ENCODE measurements at places on chromosomes 6 and 20. TPM values are rescaled to one million over a fixed set of nuclear protein-coding genes. Genes with fewer than 3 reads are reported as not detected.

OCSTAMP gene
- total RNA-seq = not detected

MLIP gene
- total RNA-seq = not detected

DNMT3B gene
- total RNA-seq = 2.6 TPM

SYNDIG1 gene
- not detected for total RNA-seq

SLC2A10 gene
- total RNA-seq = 0.06 TPM

CDKAL1 gene
- 22.6 TPM for total RNA-seq

WFDC2 gene
- not detected for total RNA-seq

DNA sequence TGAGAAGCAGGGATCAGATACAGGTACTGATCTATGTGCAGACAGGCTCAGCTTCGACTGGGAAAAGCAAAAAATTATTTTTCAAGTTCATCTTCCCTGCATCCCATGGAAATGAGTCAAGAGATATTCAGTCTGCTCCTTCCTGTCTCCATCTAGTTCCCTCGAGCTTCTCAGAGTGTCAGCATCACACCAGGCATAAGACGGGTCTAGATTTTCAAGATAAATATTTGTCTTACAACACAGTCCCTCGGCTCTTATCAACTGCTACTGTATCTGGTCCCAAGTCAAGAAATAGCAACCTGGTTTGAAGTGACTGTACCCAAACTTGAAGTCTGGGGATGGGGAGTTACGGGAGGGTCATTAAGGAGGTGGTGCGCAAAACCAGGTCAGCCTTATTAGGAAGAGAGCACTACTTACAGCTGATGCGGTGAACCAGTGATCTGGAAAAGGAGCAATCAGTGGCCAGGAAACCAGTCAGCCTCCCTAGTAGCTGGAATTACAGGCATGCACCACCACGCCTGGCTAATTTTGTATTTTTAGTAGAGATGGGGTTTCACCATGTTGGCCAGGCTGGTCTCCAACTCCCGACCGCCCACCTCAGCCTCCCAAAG lies 29.7 kb downstream of the ZMYND8 start:
- H3K4me1 ChIP-seq = peaks cover 47% of the 10 kb centered on the region
- DNase-seq = no peak
- no peaks in the 10 kb centered on the region for H3K27me3 ChIP-seq
- H3K36me3 ChIP-seq = peaks cover 31% of the 10 kb centered on the region
- no peak overlapping the region for H3K4me3 ChIP-seq
- H3K27ac ChIP-seq = no peak overlapping the region

DNA sequence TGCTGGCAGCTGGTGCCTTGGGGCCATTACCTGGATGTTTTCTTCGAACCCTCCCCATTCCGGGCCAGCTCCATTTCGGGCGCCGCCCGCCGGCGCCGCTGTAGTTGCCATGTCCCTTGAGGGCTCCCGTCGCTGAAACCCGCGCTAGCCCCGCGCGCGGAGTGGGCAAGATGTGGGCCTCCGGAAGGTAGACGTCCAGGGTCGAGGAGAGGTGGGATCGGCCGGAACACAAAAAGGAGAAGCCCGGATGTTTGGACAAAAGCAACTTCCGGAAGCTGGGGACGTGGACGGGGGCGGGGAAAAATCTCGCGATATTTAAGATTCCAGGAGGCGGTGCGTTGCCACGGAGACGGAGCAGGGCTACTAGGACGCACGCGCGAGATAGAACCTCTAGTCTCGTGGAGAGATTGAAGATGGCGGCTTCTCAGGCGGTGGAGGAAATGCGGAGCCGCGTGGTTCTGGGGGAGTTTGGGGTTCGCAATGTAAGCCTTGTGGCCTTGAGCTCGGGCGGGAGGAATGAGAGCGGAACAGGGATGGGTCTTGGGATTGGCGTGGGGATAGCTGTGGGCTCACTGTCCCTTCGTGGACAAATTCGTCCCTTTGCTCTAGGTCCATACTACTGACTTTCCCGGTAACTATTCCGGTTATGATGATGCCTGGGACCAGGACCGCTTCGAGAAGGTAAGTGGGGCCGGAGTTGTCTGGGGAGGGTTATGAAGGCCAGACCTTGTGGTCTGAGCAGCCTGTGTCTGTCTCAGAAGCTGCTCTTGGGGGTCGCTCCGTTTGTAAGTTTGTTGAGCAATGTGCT lies at the start of the genes POLR1C and YIPF3:
Gene POLR1C, plus strand, starts transcription at position 393 of the 808 bp plus-strand sequence. Its CDS starts 21 bp downstream, at position 414.
Gene YIPF3, minus strand, starts transcription at position 230 of the 808 bp plus-strand sequence. Its CDS starts 119 bp downstream, at position 111.
- H3K36me3 ChIP-seq = peaks cover 13% of the 10 kb centered on the region
- DNase-seq = peak; percentile 94
- H3K4me3 ChIP-seq = no peak within 1 kb of the TSS
- H3K27me3 ChIP-seq = no peaks in the 10 kb centered on the region
- no peak within 1 kb of the TSS for H3K27ac ChIP-seq
- peaks cover 26% of the 10 kb centered on the region for H3K4me1 ChIP-seq

DNA sequence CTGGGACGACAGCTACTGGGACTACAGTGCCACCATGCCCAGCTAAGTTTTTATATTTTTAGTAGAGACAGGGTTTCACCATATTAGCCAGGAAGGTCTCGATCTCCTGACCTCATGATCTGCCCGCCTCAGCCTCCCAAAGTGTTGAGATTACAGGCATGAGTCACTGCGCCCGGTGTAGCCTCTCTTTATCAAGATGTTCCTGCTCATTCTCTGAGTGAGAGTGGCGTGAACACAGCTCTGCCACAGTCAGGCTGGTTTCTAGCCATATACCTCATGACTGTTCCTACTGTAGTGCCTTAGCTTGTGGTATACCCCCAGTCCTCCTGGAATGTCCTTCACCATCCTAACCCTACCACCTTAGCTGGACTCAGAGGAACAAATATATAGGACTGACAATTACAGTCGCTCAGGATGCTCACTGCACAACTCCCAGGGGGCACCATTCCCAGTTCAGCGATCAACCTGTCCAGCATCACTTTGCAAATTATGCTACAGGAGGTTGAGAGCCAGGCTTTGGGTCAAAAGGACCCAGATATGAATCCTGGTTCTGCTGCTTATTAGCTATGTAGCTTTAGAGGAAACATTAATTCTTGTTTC lies 86.3 kb downstream of the CHMP4B start:
- no peak overlapping the region for H3K4me3 ChIP-seq
- peaks cover 11% of the 10 kb centered on the region for H3K27me3 ChIP-seq
- H3K4me1 ChIP-seq = no peaks in the 10 kb centered on the region

DNA sequence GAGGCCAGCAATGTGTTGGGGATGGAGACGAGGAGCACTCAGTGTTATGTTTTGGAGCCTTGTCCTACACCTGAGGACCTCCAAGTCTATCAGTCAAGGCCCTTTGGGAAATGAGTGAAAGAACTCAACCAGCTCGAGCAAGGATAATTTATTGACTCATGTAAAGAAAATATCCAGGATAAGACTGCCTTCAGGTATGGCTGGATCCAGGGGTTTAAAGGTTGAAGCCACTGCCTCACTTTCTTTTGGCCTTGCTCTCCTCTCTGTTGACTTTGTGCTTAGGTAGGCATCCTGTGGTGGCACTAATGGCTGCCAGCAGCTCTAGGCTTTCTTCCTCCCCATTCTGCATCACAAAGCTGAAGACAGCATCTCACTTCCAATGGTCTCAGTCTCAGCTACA lies 66.3 kb upstream of the ZNFX1 start:
- H3K4me1 ChIP-seq = peaks cover 3% of the 10 kb centered on the region
- H3K27me3 ChIP-seq = peaks cover 3% of the 10 kb centered on the region
- H3K36me3 ChIP-seq = no peaks in the 10 kb centered on the region

DNA sequence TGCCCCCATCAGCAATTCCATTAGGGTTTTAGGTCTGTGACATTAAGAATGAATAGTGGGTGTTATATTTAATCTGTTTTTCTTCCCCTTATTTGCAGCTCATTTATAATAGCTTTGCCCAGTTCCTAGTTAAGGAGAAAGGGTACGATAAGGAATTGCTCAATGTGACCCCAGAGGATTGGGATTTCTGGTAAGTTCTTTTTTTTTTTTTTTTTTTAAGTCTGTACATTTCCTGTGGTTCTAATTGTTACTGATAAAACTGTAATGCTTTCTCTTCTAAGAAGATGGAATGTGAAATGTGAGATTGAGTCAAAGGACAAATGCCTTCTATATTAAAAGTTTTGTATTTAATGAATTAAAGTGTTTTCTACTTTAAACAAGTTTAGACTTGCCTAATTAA lies 5.5 kb downstream of the NT5DC1 start:
- peaks cover 49% of the 10 kb centered on the region for H3K4me1 ChIP-seq
- no peak for DNase-seq
- H3K27ac ChIP-seq = no peak overlapping the region
- H3K36me3 ChIP-seq = peaks cover 15% of the 10 kb centered on the region
- H3K4me3 ChIP-seq = no peak overlapping the region
- no peaks in the 10 kb centered on the region for H3K27me3 ChIP-seq

DNA sequence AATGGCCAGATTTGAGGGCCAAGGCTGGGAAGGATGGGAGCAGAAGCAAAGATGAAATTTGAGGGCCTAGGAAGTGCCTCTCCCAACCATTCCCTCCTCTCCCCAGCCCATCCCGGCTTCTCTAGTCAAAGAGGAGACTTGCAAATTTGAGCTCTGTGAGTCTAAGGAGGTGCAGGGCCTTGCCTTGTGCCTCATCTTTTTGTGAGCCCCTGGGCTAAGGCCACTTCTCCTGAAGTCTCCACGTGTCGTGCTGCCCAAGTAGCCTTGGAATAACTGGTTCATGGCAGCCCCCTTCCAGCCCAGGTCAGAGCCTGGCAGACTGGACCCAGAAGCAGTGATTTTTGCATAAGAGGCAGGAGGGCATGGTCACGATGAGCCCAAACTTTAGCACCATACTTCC lies 6.7 kb downstream of the PTGIS start:
- peaks cover 87% of the 10 kb centered on the region for H3K27me3 ChIP-seq
- H3K4me3 ChIP-seq = no peak overlapping the region
- H3K4me1 ChIP-seq = no peaks in the 10 kb centered on the region
- H3K27ac ChIP-seq = no peak overlapping the region

- peaks cover 34% of the 10 kb centered on the region for H3K4me1 ChIP-seq
- no peak overlapping the region for H3K27ac ChIP-seq
- no peak for DNase-seq
- H3K36me3 ChIP-seq = peaks cover 4% of the 10 kb centered on the region
Observed at GRCh38 chr6:111478749-111479148, 4.3 kb downstream of the REV3L start.

GRCh38 chr6:34555007-34555322 lies 1.2 kb downstream of the SPDEF start:
- H3K4me1 ChIP-seq = peaks cover 9% of the 10 kb centered on the region
- DNase-seq = no peak
- no peaks in the 10 kb centered on the region for H3K36me3 ChIP-seq
- H3K4me3 ChIP-seq = no peak overlapping the region
- H3K27ac ChIP-seq = no peak overlapping the region

DNA sequence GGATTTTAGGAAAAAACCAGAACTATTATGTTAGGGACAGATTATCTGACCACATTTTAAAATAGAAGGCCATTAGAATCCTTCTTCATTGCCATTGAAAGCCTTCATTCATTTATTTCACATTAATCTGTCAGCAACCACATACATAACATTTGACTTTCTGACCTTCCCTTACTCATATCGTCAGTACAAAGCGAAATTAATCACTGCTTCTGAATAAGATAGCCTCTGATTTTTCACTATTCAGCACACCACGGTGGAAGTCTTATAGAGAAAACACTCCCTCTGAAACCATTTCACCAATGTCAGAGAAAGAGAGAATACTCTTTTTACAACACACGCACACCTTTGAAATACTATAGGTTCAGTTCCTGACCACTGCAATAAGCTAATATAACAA lies 442.5 kb upstream of the ID4 start:
- H3K27me3 ChIP-seq = no peaks in the 10 kb centered on the region
- no peak for DNase-seq
- H3K36me3 ChIP-seq = no peaks in the 10 kb centered on the region
- H3K27ac ChIP-seq = no peak overlapping the region
- no peaks in the 10 kb centered on the region for H3K4me1 ChIP-seq
- no peak overlapping the region for H3K4me3 ChIP-seq

DNA sequence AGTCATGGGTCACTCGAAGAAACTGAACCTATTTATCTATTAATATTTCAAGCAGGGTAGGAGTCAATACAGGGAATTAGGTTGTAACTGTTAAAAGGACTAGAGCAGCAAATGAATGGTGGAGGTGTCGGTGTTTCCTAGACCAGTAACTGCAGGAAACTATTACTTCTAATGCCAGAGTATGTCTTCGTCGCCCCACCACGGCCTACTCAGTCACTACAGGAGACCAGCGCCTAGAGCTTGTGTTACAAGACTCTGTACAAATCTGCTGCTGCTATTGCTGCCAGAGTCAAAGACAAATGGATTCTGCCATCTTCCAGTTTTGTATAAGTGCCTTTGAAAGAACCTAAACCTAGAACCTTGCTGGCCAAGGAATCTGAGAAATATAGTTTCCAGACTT lies 343.9 kb downstream of the SOX4 start:
- H3K4me3 ChIP-seq = no peak overlapping the region
- peaks cover 6% of the 10 kb centered on the region for H3K36me3 ChIP-seq
- no peaks in the 10 kb centered on the region for H3K27me3 ChIP-seq
- DNase-seq = no peak
- no peak overlapping the region for H3K27ac ChIP-seq
- H3K4me1 ChIP-seq = no peaks in the 10 kb centered on the region

- no peak overlapping the region for H3K27ac ChIP-seq
- H3K4me3 ChIP-seq = no peak overlapping the region
- no peak for DNase-seq
- peaks cover 27% of the 10 kb centered on the region for H3K36me3 ChIP-seq
- peaks cover 9% of the 10 kb centered on the region for H3K4me1 ChIP-seq
- no peaks in the 10 kb centered on the region for H3K27me3 ChIP-seq
Observed at GRCh38 chr6:72974276-72974675, 251.0 kb downstream of the KHDC1L start.

- peak overlapping the region; percentile 86 for H3K27ac ChIP-seq
- no peak overlapping the region for H3K4me3 ChIP-seq
Observed at GRCh38 chr6:106116125-106116832, 30.1 kb downstream of the PRDM1 start.

- no peak for DNase-seq
- no peak overlapping the region for H3K27ac ChIP-seq
- H3K27me3 ChIP-seq = peaks cover 8% of the 10 kb centered on the region
- no peak overlapping the region for H3K4me3 ChIP-seq
- H3K4me1 ChIP-seq = no peaks in the 10 kb centered on the region
- no peaks in the 10 kb centered on the region for H3K36me3 ChIP-seq
Observed at GRCh38 chr6:148407372-148407771, 64.7 kb downstream of the SASH1 start.

DNA sequence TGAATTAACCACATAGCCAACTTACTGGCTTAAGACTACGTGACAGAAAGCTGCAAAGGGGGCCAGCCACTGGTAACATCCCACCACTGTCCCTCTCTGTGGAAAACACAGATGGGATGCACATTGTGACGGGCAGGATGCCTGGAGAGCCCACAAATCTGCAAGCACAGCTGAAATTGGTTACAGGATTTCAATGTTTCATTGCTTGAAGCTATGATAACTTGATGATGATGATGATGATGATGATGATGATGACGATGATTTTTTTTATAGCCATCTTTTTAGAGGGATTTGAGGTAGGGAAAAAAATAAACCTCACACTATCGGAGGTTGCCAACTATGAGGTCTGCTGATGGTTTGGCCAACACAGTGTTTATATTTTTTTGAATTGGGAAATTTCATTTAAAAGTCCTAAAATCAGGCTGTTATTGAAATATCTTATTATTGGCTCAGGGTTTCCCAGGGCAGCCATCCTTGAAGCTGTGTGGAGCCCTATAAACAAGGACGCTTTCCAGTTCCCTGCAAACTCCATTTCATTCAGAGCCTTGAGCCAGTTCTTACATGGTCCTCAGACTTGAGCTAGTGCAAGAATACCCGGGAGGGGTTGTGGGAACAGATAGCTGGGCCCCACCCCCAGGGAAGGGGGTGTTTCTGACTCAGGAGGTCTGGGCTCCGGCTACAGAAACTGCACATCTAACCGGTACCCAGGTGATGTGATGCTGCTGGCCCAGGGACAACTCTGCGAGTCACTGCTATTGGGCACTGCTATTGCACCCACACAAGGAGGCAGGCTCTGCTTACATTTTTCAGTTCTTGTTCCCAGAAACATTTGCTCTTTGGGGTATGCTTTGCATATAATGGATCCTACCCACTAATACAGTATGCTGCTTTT lies 27.1 kb downstream of the BCAS1 start:
- H3K27ac ChIP-seq = no peak overlapping the region
- H3K4me3 ChIP-seq = no peak overlapping the region
- no peaks in the 10 kb centered on the region for H3K36me3 ChIP-seq
- no peaks in the 10 kb centered on the region for H3K27me3 ChIP-seq
- H3K4me1 ChIP-seq = peaks cover 12% of the 10 kb centered on the region
